ENCODE measurements at places on chromosomes 7 and 10. TPM values are rescaled to one million over a fixed set of nuclear protein-coding genes. Genes with fewer than 3 reads are reported as not detected.

- DNase-seq, result no peak
Measured at GRCh38 chr10:116255886-116256751, 16.9 kb downstream of the GFRA1 start.

DNA sequence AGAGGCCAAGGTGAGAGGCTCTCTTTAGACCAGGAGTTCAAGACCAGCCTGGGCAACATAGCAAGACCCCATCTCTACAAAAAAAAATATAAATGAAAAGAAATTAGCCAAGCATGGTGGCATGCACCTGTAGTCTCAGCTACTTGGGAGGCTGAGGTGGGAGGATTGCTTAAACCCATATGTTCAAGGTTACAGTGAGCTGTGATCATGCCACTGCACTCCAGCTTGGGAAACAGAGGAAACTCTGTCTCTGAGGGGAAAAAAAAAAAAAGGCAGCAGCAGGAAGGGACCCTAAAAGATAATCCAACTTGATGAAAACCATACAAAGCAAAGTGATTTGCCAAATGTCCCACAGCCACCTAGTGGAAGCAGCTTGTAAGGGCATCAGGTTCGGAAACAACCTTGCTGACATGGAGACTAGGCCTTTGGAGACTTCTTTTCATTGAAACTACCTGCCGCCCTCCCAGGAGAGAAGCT, 15.6 kb upstream of the PBLD start:
- DNase-seq, result peak; percentile 50

Gene AEBP1
- total RNA-seq, result 79.7 TPM

DNA sequence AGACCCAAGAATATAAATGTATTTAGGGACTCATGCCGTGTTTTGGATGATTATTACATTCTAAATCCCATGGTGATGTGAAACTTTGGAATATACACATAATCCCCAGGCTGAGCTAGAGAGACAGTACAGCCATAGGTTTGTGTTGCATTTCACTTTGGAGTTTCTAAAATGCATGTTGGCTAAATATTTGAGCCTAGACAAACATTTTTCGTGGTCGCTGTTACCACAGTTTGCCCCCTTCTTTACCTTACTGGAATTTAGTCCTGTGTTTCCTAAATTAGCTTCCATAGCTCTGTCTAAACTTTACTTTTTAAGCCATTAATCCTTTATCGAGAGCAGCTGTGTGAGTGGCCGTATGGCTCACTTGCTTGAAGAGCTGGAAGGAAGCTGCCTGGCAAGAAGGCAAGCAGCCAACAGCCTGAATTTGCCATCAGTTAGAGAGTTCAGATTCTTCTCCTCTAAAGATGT, 192.0 kb downstream of the BICC1 start:
- peak; percentile 72 for DNase-seq

- no peak for DNase-seq
Measured at GRCh38 chr7:126213876-126214275, 1038.9 kb downstream of the GRM8 start.

DNA sequence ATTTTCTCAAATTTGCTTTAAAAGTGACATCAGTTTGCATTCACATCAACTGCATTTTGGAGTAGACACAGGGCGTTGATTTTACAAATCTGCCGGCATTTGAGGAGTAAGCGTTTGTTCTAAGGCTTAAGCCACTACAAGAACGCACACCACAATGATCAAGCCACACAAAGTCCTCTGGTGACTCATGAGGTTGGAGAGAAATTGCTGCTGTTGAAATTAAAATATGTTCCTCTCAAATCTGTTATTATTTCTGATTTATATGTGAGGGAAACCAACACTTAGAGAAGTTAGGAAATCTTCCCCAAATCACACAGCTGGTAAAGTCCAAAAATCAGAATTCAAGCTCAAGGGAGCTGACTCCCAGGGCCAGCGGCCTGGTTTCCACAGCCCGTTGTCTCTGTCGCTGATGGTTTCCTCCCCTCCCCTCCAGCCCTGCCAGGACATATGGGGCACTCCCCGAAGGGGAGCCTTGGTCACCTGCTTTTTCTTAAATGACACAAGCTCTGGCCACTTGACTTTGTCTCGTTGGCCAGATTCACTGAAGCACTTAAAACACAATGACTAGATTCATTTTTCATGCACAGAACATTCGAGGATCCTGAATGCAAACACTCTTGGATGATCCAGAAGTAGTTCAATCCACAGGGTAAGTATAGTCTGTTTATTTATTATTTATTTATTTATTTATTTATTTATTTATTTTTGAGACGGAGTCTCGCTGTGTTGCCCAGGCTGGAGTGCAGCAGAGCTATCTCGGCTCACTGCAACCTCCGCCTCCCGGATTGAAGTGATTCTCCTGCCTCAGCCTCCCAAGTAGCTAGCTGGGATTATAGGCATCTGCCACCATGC, 29.2 kb upstream of the KLF6 start:
- DNase-seq, result peak; percentile 76

GRCh38 chr10:28199941-28200340, 102.9 kb downstream of the MPP7 start:
- no peak for DNase-seq

DNA sequence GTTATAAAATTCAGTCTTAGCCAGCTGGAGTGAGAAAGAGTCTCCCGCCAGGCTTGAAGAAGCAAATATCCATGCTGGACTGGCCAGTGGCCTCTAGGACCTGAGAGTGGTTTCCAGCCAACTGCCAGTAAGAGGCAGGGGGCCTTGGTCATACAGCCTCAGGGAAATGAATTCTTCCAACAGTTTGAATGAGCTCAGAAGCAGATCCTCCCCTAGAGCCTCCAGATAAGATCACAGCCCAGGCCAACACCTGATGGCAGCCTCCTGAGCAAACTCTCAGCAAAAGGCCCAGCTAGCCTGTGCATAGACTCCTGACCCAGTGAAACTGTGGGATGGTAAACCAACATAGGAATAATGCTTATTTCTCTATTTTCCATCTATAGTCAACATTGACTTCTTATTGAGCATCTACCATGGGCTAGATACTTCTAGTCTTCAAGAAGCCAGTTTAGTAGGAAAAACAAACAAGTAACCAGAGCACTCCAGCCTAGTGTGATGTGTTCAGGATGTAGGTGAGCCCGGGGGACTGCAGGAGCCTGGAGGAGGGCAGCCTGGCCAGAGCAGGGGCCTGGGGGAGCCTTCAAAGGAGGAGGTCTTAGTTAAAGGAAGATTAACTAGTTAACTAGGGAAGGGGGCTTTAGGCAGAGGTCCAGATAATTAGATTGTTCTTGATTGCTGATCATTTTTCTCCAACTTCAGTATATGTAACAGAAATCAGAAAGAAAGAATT, 115.4 kb upstream of the ADO start:
- peak; percentile 9 for DNase-seq

Gene FFAR4
- total RNA-seq, result not detected

DNA sequence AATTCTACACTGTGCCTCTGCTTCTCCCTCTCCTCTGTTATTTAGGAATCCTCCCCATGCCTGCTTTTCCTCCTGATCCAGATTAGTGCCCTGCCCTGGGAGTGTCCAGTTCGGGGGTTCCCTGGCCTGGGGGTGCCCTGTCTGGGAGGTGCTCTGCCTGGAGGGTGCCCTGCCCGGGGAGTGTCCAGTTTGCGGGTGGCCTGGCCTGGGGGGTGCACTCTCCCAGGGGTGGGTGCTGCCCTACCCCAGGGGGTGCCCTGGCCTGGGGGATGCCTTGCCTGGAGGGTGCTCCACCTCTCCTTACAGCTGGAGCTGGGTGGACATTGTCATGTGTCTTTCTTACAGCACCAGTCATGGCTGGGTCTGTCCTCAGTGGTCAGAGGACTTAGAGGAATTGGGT, 20.2 kb downstream of the RAMP3 start:
- no peak for DNase-seq

GRCh38 chr7:101216001-101216859, 1.2 kb downstream of the PLOD3 start:
- DNase-seq, result no peak

DNA sequence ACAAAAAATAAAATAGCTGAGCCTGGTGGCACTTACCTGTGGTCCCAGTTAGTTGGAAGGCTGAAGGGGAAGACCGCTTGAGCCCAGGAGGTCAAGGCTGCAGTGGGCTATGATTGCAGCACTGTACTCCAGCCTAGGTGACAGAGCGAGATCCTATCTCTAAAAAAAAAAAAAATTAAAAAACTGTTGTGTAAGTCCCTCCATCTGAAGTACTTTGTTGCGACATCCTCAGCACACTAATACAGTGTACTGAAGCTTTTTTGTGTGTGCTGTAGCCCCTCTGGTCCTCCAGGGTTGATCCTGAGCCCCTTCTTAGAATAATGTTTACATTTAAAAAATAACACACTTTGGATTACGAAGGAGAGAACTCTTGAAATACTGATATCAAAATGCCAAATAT, 71.3 kb downstream of the PFKFB3 start:
- no peak for DNase-seq

GRCh38 chr10:48506147-48506917, 98.5 kb downstream of the ARHGAP22 start:
- peak; percentile 21 for DNase-seq

Gene CDHR3
- total RNA-seq, result 1.3 TPM

GRCh38 chr10:75402486-75403143, 1.1 kb upstream of the ZNF503 start:
- no peak for DNase-seq

DNA sequence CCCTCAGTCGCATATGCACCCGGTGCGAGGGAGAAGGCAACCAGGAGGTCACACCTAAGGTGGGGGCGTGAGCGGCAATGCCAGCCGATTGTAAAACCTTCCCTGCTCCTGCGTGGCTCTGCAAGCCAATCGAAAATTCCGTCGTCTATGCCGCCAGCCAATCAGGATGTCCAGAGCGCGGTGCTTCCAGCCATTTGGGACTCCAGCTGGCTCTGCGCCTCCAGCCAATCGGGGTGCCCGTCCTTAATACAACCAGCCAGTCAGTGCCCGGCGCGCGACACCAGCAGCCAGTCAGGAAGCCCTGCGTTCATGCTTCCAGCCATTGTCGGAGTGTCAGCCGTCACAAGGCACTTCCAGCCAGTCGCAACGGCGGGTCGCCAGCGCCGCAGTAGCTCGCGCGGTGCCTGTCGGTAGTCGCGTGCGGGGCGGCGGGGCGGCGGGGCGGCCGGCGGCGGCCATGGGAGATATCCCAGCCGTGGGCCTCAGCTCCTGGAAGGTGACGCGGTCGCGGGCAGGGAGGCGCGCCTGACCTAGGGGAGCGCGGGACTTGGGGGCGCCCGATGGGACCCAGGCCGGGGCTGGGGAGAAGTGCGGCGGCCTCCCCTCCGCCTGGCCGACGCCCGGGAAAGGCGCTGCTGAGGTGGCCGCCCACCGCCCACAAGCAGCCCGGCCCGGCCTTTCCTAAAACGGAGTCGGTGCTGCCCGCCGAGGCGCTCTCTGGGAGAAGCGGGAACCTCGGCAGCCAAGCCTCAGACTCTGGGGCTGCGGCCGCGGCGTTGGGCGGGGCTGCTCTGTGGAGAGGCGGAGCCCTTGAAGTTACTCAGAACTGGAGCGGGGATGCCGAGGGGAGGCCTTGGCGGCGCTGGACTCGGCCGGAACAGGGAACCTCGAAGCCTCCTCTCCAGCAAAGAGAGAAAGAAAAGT, at the start of gene AKR1E2:
AKR1E2 (plus strand) TSS at position 340 of the 924 bp plus-strand sequence; CDS start at position 458, 118 bp downstream.
- DNase-seq, result peak; percentile 100

Gene HDAC9
- 21.1 TPM for total RNA-seq

Gene KCND2
- not detected for total RNA-seq

DNA sequence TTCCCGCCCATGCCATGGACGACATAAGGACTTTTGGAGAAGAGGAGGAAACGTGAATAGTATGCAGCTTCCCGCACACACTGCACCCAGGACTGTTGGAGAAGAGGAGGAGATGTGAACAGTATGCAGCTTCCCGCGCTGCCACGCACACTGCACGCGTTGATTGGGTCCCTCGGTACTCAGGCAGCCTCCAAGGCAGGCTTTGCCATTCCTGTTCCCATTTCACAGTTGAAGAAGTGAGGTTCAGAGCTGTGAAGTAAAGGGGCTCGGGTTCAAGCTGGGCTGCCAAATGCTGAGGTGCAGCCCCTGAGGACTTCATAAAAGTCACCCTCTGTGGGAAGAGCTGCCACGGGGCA, 147.9 kb upstream of the FAM20C start:
- no peak for DNase-seq
